ENCODE measurements at places on chromosomes 2 and 18.

- DNase-seq, result no peak
Measured at GRCh38 chr2:237309416-237309815, 104.5 kb downstream of the COL6A3 start.

DNA sequence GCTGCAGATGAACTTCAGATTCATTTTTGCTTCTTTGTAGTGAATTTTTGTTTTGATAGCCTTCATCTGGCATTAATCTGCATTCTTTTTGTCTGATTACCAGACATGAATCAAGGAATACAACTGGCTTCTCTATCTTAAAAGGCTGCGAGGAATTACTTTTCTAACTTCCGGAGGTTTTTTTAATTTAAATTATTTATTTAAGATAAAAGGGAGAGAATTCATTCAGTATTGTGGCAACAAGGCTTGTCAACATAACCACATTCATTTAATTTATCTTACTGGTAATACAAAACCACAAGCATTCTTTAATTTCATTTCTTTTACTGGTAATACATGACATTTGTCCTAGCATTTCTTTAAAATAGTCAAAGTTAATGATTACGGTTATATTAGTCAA is 36.0 kb downstream of the CSRNP3 start:
- no peak for DNase-seq

GRCh38 chr2:176122683-176123410 is at the start of gene HOXD9:
HOXD9 (plus strand) TSS chr2:176122719; CDS start chr2:176122769, 50 bp downstream.
- no peak for DNase-seq

GRCh38 chr2:14647714-14648113 is 15.2 kb downstream of the LRATD1 start:
- no peak for DNase-seq

DNA sequence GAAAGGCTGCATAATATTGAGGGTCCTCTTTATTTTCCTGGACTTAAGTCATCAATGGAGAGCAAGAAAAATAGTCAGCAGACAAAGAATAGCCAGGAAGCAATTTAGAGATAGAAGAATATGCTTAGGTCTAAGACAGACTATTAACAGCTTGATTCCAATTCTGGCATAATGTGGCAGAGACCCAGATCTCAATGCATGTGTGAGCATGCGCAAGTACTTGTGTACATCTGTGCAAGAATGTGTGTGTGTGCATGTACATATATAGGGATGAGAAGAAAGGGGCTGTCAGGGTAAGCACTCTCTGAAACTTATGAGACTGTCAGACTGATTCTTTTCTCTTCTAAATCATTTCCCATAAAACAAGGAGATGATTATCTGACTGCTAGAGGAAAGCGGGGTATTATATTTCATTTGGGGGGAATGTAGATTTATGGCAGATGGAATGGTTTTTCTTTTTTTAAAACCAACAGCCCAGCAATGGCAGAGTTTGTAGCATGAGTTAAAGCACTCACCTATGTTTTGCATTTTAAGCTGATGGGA is 381.3 kb upstream of the SPRED2 start:
- DNase-seq, result no peak

- DNase-seq, result no peak
Measured at GRCh38 chr2:10940596-10940995, 28.9 kb downstream of the KCNF1 start.

DNA sequence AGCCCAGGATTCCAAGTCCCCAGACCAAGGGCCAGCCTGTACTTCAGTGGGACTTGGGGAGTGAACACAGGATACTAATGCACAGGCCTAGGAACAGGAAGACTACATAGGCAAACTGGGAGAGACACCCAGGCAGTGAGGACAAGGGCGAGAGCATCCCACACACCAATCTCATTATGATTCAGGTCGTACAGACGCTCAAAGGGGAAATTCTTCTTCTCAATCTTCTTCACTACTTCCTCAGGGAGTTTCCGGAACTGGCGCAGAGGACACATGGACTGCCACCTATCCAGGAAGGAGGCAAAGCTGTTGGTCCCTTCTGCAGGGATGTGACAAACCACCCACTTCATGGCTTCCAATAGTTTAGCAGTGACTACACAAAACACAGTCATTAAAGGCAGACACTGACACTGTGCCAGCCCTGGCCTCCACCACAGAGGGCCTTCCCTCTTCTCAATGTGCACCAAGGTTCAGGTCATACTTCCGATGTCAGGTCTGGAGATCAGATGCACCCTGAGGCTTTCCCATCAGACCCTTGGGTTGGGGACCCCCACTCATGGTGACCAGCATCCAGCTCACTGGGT is 18.0 kb downstream of the SNRNP200 start:
- DNase-seq, result no peak

GRCh38 chr2:219772103-219772635 is 144.7 kb downstream of the SLC4A3 start:
- no peak for DNase-seq

DNA sequence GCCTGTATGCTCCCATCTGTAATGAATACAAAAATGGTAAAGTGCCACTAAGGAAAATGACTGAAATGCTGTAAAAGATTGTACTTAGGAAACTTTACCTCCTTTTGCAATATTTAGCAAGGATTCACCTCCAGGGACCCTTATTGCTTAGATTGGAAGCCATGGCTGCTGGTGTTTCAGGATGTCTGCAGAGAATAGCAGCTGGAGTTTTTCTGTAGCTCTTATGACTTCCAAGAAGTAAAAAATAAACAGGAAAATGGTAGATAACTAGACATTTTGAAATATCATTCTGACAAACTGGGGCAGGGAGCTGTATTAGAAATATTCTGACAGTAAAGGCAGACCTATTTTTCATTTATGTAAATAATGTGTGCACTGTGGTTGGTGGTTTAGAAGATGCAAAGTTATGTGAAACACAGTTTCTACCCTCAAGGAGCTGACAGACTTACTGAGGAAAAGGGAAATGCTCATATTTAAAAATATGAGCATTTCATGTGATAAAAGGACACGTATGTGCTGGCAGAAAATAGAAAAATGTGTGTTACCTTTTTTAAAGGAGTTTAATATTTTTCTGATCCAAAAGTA is 224.9 kb upstream of the BOD1L2 start:
- no peak for DNase-seq

GRCh38 chr2:112897624-112897978 is 13.4 kb upstream of the IL37 start:
- DNase-seq, result no peak

- no peak for DNase-seq
Measured at GRCh38 chr2:152067823-152068222, 31.0 kb downstream of the CACNB4 start.

- no peak for DNase-seq
Measured at GRCh38 chr18:71105078-71105819, 816.4 kb downstream of the SOCS6 start.

- DNase-seq, result no peak
Measured at GRCh38 chr2:109614715-109615636, 812 bp downstream of the SOWAHC start.

- DNase-seq, result no peak
Measured at GRCh38 chr18:74249181-74249968, 42.4 kb downstream of the CYB5A start.

- no peak for DNase-seq
Measured at GRCh38 chr18:75527848-75528685, 100.6 kb upstream of the SMIM21 start.

DNA sequence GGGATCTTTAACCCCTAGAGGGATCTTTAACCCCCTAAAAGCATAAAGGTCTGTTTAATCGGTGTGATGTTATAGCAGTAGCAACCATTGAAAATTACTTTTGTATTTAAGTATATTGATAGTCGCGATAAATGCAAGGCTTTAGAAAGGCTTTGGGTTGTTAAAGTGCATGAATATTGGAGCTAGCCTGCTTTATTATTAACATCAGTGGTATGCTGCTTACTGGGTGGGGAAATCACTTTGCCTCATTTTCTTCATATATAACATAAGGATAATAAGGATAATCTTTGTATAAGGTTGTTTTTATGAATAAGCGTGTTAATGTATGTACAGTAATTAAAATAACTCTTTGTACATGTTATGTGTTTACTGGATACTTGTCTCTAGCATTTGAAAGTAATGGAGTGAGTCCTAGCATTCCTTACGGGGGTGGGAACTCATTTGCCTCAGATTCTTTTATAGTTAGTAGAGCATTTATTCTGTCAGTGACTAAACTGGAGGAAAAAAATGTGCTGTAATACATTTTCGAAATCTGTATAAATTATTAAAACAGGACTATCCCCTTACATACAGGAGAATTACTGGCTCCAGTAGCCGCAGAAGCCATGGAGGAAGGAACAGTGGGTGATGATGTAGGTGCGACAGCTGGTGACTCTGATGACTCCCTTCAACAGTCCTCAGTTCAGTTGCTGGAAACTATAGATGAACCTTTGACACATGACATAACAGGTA is 122.2 kb downstream of the BIRC6 start:
- DNase-seq, result no peak

- DNase-seq, result no peak
Measured at GRCh38 chr2:165899311-165899710, 54.3 kb downstream of the TTC21B start.

All from stimulated activated CD8-positive, alpha-beta memory T cell treated with anti-CD3 and anti-CD28 coated beads, Interleukin-4, amount 100 ng/mL, for 1 hour (primary cell).